ENCODE measurements at places on chromosomes 12 and 14. TPM values are rescaled to one million over a fixed set of nuclear protein-coding genes. Genes with fewer than 3 reads are reported as not detected.

GRCh38 chr14:77184396-77185092 is 2.9 kb downstream of the TMEM63C start:
- no peak for DNase-seq

Gene KRT77
- not detected for polyA plus RNA-seq

Gene OAS2
- polyA plus RNA-seq = 6.0 TPM

DNA sequence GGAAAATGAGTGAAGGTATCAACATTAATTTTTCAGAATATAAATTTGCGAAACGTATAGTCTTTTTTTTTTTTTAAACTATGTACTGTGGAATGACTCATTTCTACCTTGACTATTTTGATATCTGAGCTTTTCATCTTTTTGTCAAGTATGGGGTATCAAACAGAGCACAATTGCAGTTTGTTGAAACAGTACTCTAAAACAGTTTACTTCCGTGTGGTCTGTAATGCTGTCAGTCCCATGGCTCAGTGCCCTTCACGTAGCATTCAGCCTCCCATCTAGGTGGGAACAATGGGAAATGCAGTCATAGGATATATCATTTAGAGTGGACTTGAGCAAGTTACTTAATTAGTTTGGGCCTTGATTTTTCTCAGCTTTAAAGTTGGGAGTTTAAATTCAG is 139.5 kb downstream of the ERC1 start:
- DNase-seq = no peak

DNA sequence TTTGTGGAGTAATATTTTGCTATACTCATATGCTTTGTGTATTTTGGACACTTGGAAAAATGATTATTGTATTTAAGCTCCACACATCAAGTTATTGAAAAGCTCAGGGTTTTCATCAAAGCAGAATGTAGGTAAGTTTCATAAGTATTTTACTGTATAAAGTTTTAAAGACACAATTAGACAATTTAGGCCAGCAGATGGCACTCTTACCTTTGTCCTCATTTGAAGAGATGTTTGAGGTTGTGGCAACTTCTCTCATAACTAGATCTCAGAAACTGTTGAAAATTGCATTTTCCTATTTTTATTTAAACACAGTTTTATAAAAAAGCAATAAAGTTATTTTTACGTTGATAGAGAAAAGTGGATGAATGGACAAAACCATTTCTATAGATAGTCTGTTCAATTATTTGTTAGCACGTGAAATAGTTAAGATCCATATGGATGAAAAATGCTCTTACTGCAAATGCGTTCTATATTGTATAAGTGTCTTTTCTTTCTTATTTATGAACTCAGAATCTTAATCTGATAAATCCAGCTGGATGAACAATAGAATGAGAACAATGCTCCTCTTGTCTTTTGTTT is 300.0 kb downstream of the AEBP2 start:
- DNase-seq = peak; percentile 78

Gene ZNF664
- 165 TPM for polyA plus RNA-seq

DNA sequence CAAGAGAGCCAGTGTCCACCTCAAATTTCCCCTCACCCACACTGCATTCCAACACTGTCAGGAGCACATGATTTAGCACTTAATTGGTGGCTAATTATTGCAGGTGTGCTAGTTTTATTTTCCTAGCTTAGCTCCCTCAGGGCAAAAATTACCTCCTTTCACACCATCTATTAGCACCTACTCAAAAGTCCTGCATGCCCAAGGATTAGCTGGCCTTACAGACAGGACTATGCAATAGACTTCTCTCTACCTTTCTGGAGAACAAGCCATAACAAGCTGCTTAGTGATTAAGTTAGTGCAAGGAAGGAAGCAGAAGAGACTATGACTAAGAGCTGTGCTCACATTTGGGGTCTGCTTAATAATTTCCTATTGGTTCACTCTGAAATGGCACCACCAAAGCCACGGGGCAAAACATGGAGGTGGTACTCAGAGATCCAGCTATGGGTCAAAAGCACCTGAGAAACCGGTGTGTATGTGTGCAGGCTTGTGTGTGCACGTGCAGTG is 69.5 kb downstream of the STON2 start:
- DNase-seq = no peak

- DNase-seq = no peak
These were observed 84.6 kb downstream of the SCFD1 start for GRCh38 chr14:30706704-30707103.

DNA sequence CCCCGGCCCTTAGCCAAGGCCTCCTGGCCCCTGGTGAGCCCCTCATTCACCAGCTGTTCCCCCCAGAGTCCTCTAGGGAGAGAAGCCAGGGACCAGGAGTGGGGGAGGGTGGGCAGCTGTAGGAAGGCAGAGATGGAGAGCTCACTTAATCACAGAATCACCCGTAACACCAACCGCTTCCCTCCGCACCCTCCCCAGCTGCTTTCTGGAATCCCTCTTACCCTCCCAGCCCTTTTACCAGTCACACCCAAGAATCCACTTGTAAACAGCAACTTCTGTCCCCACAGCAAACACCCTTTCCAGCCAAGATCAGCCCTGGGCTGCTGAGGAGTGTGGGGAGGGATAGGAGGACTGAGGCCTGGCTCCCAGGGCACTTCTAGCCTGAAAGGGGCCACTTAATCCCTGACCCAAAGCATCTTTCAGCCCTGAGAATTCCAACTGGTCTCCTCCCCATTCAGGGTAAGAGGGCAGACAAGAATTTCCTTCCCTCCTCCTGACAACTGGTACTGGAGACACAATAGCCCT is 18.8 kb downstream of the NCKAP5L start:
- DNase-seq = no peak

GRCh38 chr14:101224356-101225156 is 321.0 kb upstream of the RTL1 start:
- DNase-seq = peak; percentile 42

- no peak for DNase-seq
These were observed 108.7 kb downstream of the PTGER2 start for GRCh38 chr14:52422650-52423356.

GRCh38 chr12:122086116-122086515 is 7.6 kb downstream of the MLXIP start:
- no peak for DNase-seq

GRCh38 chr14:70832561-70833305 is 23.4 kb upstream of the MAP3K9 start:
- no peak for DNase-seq

GRCh38 chr12:76533331-76533730 is 26.2 kb downstream of the OSBPL8 start:
- no peak for DNase-seq

Gene CTDSP2
- 259 TPM for polyA plus RNA-seq

DNA sequence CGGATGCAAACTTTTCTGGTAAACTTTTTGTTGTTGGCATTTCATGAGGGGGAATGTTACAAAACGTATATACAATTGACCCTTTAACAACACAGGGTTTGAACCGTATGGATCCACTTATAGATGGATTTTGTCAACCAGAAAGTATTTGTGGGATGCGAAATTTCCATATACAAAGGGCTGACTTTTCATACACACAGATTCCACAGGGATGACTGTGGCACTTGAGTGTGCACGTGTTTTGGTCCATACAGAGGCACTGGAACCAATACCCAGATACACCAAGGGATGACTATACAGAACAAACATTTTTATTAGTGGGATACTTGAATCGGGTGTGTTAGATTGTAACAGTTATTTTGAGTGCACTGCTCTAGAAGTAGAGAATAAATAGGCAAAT is 29.8 kb upstream of the CCT2 start:
- DNase-seq = no peak

DNA sequence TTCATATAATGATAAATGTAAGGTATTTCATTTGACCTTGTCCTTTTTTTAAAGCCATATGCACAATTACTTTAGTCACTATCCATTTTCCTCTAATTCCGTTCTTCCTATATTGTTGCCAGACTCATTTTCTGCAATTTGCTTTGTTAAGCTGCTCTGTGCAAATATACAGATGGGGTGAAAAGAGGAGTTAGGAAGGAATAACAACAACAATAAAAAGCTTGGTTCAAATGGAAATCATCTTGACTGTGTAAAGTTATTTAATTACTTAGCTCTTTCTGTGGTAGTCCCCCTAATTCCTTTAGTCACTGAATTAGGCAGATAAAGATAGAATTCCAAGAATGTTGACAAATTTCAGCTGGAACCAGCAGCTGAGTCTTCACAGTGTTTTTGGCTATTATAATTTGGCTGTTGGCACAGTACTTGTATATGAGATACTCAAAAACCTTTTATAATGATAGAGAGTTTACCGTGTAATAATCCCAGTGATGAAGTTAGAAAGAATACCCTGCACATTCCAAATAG is 838.0 kb downstream of the RPS29 start:
- DNase-seq = peak; percentile 28

Gene LUM
- 38.0 TPM for polyA plus RNA-seq

DNA sequence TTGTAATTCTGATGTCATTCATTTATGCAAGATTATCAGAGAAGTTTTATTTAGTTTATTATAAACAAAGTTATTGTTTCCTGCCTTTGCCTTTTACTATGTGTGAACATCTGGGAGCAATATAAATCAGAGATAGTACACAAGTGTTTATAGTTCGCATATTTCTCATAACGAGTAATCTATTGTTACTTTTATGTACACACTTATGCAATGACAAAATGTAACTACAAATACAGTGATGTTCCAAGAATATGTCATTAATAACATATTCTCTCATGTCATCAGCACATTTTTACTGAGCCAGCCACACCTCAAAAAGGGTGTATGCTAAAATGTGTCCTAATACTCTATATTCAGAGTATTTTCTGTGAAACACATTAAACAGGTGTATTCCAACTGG is 243.2 kb downstream of the ALX1 start:
- no peak for DNase-seq

GRCh38 chr12:27447761-27448160 is 1.2 kb downstream of the SMCO2 start:
- DNase-seq = no peak

DNA sequence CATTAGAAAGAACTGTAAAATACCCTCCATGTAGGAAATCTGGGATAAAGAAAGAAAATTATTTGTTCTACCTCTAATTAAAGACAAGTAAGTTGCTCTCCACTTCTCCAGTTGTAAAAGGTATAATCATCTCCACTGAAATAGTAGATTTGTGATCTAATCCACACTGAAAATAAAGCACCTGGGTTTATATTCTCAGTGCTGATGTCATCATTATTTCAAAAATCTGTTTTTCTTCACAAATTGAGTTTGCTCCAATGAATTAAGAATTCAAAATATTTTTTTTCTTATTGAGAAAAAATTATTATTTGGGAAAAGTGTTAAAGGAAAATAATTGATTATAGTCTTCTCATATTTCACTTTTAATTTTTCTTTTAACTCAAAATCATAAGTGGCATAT is 869.2 kb downstream of the SLC16A7 start:
- no peak for DNase-seq

DNA sequence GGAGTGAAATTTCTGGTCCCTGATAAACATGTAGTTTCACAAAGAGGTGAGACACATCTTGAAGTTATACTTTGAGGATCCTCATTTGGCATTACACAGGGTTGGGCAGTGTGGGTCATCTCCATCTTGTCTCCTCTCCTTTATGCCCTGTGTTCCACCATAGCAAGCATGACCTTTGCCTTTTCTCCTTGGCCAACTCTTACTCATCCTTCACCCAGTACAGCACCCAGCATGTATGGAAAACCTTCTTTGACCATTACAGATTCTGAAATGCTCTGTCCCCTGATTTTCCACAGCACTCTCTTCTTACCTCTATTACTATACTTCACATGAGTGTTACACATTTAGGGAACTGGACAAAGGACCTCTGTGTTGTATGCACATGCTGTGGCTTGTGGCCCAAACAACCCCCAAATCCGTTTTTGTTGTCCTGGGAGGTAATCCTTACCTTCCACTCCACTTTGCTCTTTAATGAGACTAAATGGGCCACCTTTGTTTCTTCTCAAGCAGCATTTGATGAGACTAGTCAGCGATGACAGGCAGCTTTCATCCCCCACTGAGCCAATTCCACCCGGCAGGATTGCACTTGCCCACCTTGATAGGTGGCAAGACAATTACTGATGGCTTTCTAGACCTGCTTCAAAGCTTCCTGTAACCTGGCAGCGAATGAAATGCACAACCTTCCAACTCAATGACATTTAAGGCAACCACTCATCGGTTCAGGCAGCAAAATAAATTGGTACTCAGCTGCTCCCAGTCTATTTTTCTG is 163.5 kb downstream of the MON2 start:
- DNase-seq = no peak

Gene GPR84
- 0.19 TPM for polyA plus RNA-seq

GRCh38 chr12:72286526-72286925 is 14.4 kb downstream of the TRHDE start:
- DNase-seq = no peak

- DNase-seq = no peak
These were observed 21.6 kb upstream of the NR4A1 start for GRCh38 chr12:52029685-52030084.

Gene CELA1
- not detected for polyA plus RNA-seq

Gene MLXIP
- 32.7 TPM for polyA plus RNA-seq

Gene SYNJ2BP
- 43.6 TPM for polyA plus RNA-seq

GRCh38 chr14:104656014-104656714 is 33.3 kb upstream of the INF2 start:
- no peak for DNase-seq

Gene MIP
- not detected for polyA plus RNA-seq

DNA sequence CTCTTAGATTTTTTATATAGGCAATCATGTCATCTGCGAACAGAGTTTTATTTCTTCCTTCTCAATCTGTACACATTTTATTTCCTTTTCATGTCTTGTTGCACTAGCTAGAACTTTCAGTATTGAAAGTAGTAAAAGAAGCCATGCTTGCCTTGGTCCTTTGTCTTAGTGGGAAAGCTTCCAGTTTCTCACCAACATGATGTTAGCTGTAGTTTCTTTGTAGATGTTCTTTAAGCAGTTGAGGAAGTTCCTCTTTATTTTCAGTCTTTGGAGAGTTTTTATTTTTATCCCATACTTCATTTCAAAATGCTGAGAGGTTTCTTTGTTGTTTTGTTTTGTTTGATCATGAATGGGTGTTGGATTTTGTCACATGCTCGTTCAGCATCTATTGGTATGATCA is 12.7 kb upstream of the RIMKLB start:
- DNase-seq = no peak

GRCh38 chr14:96038558-96038919 is 623 bp upstream of the C14orf132 start:
- no peak for DNase-seq

Gene LBHD2
- polyA plus RNA-seq = not detected

DNA sequence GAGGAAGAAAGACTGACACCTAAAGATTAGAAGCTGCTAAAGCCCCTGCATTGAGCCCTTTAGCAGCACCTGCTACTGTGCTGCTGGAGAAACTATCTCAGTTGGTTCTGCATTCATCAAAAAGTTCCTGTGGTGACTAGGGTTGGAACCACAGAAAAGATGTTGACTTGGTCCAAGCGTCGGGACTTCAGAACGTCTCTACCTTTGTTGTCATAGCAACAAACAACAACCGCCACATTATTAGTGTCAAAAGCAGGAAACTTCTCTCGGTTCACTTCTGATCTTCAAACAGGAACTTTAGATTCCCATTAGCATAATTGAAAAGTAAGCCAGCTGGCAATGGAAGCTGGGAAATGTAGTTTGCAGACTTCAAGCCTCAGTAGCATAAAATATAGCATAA is 368.0 kb downstream of the SEC23A start:
- no peak for DNase-seq

Measured in renal pelvis (tissue), 12 donors.